NCI-H1417 treated with DMSO at 0.1 percent for 48 hours (cell line): ENCODE measurements at places on chromosomes 5 and 9.

DNA sequence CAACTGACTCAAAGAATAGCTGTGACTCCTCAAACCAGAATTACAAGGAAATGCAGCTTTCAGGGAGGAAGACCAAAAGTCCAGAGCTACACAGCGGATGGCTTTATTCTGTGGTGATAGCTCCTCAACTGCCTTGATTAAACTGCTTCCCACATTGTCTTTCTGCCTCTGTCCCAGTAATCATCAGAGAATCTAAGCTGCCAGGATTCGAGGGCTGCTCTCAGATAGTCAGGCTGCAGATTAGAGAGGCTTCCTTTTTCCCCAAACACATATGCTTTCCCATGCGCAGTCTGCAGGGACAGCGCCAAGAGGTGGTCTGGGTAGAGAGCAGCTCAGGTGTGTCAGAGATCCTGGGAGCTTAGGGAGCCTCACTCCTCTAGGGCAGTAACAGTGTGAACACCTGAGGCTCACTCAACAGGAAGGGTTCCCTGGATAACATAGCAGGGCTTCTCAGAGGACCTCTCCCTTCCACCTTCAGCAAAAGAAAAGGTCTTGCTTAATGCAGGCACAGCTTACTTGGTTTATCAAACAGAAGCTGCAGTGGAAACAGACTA is 439.9 kb upstream of the TLE4 start:
- no peak for DNase-seq

GRCh38 chr5:21672911-21673310 is 1180.2 kb downstream of the CDH12 start:
- no peak for DNase-seq

- no peak for DNase-seq
Observed at GRCh38 chr5:88875341-88876234, 7.4 kb downstream of the MEF2C start.

DNA sequence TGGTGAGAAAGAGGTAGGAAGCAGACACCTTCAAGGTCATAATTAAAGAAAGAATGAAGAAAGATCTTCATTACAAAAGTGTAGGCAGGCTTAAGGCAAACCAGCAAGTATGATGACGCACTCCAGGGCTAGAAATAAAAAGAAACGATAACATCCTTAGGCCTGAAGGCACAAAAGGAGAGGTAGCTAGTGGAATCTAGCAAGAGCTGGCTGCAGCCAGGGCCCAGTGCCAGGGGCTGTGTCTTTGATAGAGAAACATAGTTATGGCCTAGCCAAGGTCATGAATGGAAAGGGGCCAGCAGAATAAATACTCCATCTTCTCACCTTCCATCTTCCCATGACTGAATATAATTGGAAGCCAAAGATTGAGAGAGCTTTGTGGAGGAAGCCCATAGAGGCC is 6.8 kb upstream of the SH3TC2 start:
- DNase-seq, result no peak

GRCh38 chr5:82766206-82766605 is 311.0 kb downstream of the TMEM167A start:
- DNase-seq, result no peak

GRCh38 chr5:1444361-1445189 is 665 bp downstream of the SLC6A3 start:
- DNase-seq, result no peak

DNA sequence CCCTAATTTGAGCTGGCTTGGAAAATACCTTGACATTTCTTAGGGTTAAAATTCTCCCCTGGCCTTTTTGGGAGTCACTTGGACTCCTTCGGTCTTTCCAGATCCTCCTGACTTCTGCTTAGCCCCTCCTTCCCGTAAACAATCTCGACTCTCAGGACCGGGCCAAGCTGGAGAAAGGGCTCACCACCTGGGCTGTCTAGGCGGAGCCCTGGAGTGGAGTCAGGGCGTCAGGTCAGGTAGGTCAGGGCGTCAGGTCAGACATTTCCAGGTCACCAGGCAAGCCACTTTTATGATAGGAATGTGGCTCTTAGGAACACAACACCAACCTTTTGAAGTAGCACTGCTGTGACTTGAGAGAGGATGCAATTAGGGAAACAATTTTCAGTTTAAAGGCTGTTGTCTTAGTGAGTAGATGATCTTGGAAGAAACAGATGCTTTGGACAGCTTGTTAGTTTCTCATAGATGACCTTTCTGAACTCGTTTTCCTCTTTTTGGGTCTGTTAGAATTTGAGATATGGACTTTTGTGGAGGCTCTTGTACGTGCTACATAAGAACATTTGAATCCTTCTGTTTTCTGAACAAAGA is 12.8 kb downstream of the OSTF1 start:
- DNase-seq, result no peak

- DNase-seq, result no peak
Observed at GRCh38 chr9:20528253-20528652, 94.0 kb downstream of the MLLT3 start.

GRCh38 chr9:686321-686813 is 155.1 kb upstream of the DMRT1 start:
- DNase-seq, result no peak

DNA sequence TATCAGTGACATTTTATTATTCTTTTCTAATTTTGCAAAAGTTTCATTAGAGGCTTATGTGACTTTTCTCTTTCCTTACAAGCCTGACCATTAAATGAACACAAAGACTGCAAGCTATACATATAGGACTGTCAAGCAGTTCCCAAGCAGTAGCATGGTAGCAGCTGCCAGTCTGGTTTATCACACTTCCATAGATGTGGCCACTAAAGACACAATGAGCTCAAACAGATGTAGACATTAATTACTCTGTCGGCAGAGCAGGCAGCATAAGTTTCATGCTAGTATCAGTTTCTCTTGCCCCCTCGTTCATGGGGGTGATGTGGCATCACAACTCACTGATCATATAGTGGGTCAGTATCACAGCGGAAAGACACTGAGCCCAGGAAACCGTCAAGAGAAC is 89.5 kb downstream of the CDH10 start:
- no peak for DNase-seq

DNA sequence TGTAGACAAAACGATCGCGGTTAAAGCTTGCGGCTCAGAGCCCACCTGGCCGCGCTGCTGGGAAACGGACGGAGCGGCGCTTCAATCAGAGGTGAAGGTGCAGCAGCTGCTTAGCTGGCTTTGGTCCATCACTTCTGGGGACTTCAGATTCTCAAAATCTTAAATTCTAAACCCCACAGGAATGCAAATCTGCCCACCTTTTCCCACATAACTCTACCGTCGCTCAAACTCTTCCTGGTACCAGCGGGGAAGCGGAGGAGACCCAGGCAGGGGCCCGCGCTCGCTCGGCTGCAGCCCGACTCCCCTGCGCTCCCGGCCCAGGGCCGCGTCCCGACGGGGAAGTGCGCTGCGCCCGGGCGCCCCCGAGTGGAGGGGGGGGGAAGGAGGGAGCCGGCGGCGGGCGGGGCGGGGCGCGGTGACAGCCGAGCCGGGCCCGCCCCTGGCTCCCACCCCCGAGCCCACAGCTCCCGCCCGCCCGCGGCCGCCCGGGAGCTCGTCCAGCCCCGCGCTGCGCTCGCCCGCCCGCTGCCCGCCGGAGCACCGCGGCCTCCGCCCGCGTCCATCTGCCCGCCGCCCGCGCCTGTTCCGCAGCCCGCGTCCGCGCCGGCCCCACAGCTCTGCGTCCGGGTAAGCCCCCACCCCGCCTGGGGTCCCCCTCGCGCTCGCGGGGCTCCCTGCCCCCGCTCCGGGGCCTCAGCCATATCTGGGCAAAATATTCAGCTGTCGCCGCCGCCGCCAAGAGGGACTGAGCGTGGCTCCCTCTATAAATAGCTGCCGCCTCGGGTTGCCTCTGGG is at the start of gene TMOD1:
TSS of gene TMOD1 (plus strand) at position 490 of the 795 bp plus-strand sequence. CDS start 22,523 bp downstream, outside the sequence.
- no peak for DNase-seq

DNA sequence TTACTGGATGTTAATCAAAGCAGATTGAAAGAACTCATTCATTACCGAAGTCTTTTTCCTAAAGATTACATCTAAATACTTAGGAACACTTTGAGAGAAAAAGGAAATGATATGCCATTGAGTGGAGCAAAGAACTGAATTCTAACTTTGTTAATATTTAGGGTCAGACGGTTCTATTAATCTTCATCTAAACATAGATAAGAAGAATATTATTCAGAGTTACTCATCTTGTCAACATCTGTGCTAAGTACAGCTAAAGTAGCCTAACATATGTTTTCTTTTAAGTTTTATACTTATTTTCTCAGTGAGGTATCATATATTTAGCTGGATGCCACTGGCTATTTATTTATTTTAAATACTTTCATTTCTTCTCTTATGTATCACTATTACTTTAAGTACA is 1763.7 kb downstream of the EFNA5 start:
- DNase-seq, result no peak

GRCh38 chr9:111389406-111389805 is 59.4 kb upstream of the OR2K2 start:
- DNase-seq, result no peak

DNA sequence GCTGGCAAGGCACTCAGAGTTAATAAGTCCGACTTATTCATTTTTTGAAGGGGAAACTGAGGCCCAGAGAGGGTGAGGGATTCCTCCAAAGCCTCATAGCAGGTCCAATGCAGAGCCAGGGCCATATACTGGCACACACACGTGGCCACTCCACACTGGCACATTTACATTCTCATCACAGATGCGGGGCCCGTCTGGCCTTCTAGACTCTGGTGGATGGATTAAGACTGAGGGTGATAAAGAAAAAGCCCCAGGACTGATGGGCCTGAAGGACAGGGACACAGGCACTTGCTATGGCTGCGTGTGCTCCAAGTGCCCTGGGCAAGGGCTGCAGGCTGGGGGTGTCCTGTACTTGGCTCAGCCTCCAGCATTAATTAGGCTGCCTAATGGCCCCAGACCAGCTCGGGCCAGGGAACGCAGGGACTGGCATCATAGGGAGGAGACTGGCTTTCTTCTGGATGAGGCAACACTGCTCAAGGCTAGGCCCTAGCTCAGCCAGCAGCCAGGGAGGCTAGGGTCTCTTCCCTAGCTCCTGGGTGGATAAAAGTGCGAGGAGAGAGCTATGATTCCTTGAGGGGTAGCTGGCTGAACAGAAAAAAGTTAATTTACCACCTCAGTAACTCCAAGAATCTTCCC is 28.5 kb upstream of the CSF1R start:
- DNase-seq, result no peak

DNA sequence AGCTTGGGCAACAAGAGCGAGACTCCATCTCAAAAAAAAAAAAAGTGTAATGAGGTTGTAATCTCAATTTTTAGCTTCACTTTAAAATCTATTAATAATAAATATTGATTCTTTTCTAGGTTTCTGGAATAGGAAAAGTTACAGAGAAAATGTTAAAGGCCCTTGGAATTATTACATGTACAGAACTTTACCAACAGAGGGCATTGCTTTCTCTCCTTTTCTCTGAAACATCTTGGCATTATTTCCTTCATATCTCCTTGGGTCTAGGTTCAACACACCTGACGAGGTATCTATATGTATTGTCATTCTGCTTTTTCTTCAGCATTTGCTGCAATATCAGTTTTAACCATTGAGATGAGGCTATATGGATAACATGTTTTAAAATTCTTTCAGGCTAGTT is 26.6 kb upstream of the ANKDD1B start:
- no peak for DNase-seq

DNA sequence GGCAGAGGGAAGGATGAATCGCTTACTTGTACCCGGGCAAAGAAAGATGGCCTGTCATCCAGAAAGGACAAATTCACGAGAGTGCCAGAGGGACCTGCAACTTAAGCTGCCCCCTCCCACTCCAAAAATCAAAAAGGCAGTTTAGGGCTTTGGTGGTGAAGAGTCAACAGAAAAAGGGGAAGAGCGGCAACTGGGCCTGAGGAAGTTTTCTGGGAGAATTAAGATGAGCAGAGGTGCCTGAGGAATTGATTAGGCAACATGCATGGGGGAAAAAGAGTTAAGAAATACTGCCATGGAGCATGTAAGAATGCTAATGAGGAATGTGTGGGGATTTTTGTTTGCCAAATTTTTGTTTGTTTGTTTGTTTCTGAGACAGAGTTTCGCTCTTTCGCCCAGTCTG is 1.8 kb upstream of the ACTL7B start:
- no peak for DNase-seq

GRCh38 chr5:154342963-154343362 is 102.8 kb upstream of the SAP30L start:
- no peak for DNase-seq

DNA sequence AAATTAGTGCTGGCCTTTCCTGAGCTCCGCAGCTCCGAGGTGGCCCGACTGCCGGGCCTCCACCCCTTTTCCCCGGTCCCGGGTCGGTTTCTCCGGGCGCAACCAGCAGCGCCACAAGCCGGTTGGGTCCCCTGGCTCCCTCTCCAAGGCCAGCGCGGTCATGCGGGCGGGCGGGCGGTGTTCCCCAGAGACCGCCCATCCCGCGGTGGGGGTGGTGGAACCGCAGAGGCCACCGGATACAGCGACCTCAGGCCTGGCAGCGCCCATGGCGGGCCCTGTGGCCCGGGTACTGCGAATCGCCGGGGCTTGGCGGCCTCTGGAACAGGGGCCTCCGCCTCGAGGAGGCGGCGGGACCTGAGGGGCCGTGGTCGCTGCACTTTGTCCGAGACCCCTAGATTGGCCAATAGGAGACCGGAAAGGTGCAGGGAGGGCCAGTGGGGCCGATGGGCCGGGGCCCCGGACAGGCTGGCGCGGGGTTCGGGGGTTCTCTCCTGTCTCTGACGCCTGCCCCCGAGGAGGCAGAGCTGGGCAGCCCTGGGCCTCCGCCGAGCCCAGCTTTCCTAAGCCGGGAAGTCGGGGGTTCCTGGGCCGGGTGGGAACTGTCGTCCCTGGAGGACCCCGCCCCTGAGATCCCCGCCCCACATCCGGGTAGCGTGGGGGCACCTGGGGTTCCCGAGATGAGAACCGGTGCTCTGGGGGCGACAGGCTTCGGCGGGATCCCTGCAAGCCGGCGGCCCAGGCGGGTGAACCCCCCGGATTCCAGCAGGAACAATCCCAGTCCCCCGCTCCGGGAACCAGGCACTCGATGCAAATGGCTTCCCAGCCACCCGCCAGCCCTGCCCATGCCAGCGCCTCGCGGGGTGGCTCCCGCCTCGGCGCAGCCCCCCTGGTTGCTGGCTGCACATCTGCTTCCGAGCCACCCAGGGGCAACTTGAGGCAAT is 293.9 kb downstream of the ZSWIM6 start:
- DNase-seq, result no peak

DNA sequence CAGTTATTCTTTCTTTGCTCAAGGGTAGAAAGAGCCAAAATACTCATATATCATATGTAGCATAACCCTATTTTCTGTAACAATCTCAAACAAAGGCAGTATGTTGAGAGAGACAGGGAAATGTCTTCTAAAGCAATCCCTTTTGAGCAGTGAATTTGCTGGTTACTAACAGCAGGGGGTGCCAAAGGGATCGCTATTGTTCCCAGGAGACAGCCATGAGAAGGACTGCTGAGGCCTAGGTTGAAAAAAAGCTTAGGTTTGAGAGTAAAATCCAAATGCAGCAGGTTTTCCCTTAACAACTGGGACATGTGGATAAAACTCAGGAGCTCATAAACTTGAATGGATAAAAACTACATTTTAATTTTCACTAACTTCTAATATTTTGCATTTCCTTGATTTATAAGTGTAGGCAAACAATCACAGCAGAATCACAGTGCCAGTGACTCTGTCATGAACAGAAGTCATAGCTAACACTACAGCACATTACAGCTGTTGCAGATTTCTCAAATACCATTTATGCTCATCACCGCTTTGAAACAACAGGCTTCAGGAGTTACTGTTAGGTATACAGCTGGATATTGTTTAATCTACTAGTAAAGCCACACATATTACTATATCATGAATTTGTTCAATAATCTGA is 148.4 kb downstream of the MAPKAP1 start:
- peak; percentile 52 for DNase-seq
